ENCODE measurements at places on chromosomes 11 and 22. TPM values are rescaled to one million over a fixed set of nuclear protein-coding genes. Genes with fewer than 3 reads are reported as not detected.
A peak's percentile ranks its signal among the peaks of the same experiment; 100 is the strongest.

The SERHL2 gene
- total RNA-seq: 8.6 TPM

The KCNA4 gene
- total RNA-seq: not detected

The KCNJ4 gene
- not detected for total RNA-seq

DNA sequence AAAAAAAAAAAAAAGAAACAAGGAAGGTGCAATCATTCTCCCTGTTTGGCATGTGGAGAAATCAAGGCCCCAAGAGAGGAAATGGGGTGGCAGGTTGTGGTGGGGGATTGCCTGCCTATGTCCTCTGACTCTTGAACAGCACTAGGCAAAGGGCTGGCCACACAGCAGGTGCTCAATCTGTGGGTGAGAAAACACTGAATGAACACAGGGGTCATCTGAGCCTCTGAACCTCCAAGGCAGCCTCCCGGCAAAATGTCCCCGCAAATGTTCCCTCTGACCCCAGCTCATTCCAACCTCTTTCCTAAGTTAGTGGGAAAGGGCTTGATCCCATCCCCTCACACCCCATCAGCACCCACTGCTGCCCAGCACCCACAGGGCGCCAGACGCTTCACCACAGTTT, 4.6 kb downstream of the PLA2G6 start:
- H3K27me3 ChIP-seq: no peaks in the 10 kb centered on the region
- no peaks in the 10 kb centered on the region for H3K36me3 ChIP-seq
- H3K4me3 ChIP-seq: no peak overlapping the region
- H3K27ac ChIP-seq: peak overlapping the region; percentile 92

DNA sequence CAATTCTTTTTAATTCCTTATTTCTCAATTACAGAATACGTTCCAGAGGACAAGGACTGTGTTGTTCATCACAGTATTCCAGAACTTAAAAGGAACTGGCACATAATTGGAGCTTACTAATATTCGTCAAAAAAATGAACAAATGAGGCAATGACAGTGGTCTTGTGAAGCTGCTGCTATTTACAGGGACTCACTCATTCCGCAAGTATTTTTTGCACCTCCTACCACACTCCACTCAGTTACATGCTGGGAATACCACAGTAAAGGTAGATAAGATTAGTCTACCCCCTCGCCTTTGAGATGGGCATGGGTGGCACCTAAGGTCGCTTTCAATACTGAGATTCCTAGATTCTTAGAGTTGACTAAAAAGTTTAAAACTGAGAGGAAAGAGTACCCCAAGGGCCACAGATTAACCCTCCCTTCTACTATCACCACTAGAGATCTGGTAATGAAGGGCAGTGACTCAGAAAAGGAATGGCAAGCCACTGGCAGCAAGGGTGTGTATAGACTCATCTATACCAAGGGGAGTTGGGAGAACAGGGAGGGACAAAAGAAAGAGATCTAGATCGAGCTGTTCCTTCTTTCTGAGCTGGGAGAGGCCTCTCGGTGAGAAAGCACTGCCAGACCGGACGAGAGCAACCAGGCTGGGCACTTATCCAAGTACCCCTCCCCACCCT, 85.0 kb downstream of the RPL27A start:
- H3K4me3 ChIP-seq: no peak overlapping the region
- no peaks in the 10 kb centered on the region for H3K27me3 ChIP-seq
- H3K27ac ChIP-seq: peak overlapping the region; percentile 77
- no peaks in the 10 kb centered on the region for H3K36me3 ChIP-seq
- DNase-seq: no peak

GRCh38 chr11:95339086-95339901, 108.3 kb upstream of the SESN3 start:
- DNase-seq: no peak
- H3K27ac ChIP-seq: no peak overlapping the region
- H3K4me3 ChIP-seq: no peak overlapping the region
- H3K27me3 ChIP-seq: no peaks in the 10 kb centered on the region
- H3K4me1 ChIP-seq: no peaks in the 10 kb centered on the region
- H3K36me3 ChIP-seq: no peaks in the 10 kb centered on the region

DNA sequence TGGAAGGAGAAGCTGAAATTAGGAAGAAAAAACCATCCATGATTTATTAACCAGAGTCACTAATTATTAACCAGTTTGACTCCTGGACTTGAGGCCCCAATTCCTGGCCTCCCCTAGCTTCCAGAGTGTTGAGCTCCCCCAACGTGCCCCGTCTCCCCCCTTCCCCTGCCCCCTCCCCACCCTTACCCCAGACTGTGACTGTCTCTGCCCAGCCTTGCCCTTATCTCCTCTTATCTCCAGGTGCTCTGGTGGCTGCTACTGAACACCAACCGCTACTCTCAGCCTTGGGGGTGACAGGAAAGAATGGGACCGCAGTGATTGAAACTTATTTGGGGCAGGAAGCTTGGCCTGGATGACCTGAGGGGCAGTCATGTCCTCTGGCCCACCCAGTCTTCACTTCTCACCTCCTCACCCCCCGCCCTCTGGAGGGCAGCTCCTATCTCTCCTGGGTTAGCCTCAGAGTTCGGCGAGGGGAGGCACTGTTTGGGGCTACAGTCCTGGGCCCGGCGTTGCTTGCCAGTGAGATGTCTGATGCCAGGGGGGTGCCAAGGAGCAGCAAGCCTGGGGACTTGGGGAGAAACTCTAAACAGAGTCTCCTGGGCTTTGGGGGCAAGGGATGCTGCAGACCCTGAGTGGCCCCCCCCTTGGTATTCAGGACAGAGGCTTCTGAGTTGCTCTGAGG, 15.5 kb downstream of the NECTIN1 start:
- no peak for DNase-seq
- no peaks in the 10 kb centered on the region for H3K36me3 ChIP-seq
- no peak overlapping the region for H3K27ac ChIP-seq

- DNase-seq: no peak
- no peaks in the 10 kb centered on the region for H3K27me3 ChIP-seq
- no peak overlapping the region for H3K27ac ChIP-seq
- H3K36me3 ChIP-seq: no peaks in the 10 kb centered on the region
Measured at GRCh38 chr11:70778883-70779282, 380.6 kb downstream of the CTTN start.

GRCh38 chr11:124662106-124662505, 11.4 kb downstream of the SIAE start:
- H3K36me3 ChIP-seq: no peaks in the 10 kb centered on the region
- no peak for DNase-seq
- no peaks in the 10 kb centered on the region for H3K4me1 ChIP-seq

DNA sequence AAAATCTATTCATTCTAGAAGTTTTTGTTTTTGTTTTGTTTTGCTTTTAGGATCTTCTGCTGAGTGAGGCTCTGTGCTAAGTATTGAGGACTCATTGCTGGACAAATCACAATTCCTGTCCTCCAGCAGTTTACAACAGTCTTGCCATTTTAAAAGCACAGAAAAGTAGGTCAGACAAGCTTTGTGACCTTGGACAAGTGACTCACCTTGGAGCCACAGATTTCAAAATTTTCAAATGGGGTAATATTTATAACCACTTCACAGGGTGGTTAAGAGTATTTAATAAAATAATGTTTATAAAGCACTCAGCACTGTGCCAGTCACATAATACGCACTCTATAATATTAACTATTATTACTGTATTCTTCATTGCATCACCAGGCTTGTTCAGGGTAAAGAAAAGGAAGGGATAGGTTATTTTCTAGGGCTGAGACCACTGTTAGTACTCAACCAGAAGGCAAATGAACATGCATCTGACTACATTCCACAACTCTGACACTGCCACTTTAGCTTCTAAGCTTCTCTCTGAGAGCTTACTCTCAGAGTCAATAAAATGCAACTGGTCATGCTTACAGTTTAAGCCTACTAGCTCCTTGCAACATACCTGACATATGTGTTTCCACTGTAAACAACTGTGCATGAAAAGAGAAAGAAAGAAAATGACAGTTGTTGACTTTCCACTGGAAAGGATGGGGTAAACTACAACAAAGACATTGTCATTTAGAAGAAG, 63.2 kb upstream of the FIBIN start:
- no peak for DNase-seq
- no peak overlapping the region for H3K27ac ChIP-seq
- no peak overlapping the region for H3K4me3 ChIP-seq
- H3K36me3 ChIP-seq: no peaks in the 10 kb centered on the region
- no peaks in the 10 kb centered on the region for H3K4me1 ChIP-seq

DNA sequence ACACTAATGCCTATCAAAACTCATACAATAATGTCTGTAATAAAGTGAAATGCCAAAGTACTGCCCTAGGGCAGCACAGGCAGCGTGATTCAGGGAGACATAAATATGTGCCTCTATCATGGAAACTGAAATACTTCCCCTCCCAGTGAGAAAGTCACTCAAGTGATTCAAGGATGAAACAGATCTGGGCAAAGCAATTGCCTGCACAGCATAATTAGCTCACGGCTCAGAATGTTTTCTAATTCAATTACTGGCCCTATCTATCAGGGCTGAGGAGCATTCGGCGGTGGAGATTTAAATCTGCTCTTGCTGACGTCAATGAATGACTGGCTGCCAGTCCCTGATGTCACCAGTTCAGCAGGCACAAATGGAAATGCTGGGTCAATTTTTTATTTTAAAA, 27.7 kb upstream of the PPP2R1B start:
- no peak overlapping the region for H3K27ac ChIP-seq
- no peaks in the 10 kb centered on the region for H3K36me3 ChIP-seq

DNA sequence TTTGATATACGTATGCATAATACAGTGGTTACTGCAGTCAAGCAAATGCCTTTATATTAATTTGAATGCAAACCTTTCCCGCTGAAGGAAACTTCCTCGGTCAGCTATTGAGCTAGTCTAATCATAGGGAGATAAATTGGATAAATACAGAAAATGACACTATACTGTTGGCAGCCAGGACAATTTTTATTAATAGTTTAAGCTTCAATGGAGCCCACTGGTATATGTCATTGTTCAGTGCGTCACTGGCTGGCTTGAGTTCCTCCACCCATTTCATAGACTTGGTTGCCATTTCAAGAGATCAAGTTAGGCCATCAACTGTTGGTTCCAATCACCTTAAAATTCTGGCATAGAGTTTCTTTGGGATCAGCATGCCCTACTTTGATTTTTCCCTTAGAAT, 32.5 kb upstream of the DNAJB7 start:
- H3K36me3 ChIP-seq: peaks cover 10% of the 10 kb centered on the region
- DNase-seq: no peak

GRCh38 chr11:46724088-46724487, 5.1 kb downstream of the F2 start:
- H3K36me3 ChIP-seq: no peaks in the 10 kb centered on the region
- no peak for DNase-seq
- H3K27me3 ChIP-seq: no peaks in the 10 kb centered on the region
- H3K27ac ChIP-seq: no peak overlapping the region
